ENCODE measurements at places on chromosomes 1 and 21.
A peak's percentile ranks its signal among the peaks of the same experiment; 100 is the strongest.

GRCh38 chr1:13662493-13662892 is 37.5 kb upstream of the PRDM2 start:
- no peak for DNase-seq

DNA sequence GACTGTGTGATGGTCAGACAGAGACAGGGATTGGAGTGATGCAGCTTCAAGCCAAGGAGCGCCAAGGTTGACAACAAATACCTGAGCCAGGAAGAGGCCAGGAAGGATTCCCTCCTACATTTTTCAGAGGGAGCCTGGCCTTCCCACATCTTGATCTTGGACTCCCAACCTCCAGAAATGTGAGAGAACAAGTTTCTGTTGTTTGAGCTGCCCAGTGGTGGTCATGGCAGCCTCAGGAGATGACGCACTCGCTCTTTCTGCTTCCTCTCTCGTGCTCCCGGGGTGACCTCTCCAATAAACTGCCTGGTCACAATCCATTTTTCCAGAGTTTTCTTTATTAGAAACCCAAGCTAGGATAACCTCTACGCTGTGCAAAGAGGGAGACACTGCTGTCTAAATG is 16.6 kb upstream of the IGSF5 start:
- peak; percentile 49 for DNase-seq

- DNase-seq, result no peak
These were observed 91.5 kb downstream of the KIF14 start for GRCh38 chr1:200528858-200529606.

- no peak for DNase-seq
These were observed 5.1 kb downstream of the NT5C1A start for GRCh38 chr1:39666772-39667171.

DNA sequence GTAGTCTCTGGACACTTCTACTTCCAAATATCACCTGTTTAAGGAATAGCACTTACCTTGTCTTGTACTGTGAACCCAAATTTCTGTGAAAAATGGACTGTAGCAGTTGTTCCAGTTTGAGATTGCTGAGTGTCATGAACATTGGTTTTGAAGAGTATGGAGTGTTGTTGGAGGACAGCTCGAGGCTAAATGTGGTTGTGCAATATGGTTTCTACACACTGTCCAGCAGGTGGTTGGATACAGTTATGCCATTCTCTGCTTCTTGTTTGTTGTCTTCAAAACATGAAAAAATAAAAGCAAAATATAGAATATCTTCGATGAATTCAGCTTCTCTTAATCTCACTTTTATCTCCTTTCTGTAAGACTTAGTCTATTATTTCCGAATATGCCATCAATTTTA is 67.1 kb downstream of the DDR2 start:
- peak; percentile 32 for DNase-seq

- no peak for DNase-seq
These were observed 31.3 kb upstream of the BTG2 start for GRCh38 chr1:203273869-203274602.

DNA sequence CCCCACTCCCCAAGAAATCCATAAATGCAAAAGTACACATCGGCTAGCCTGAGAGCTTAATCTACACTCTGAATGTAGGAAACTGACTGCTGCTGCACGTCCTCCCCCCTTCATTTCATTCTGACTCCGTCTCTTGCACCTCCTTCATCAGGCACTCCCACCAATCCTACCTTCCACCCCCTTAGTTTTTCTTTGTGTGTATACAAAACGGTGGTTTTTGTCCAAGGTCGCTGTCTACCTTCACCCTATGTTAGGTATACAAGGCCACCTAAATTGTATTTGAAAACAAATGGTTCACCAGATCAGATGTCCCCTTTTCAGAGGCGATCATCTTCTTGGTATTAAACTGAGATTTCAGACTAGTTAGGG is 1.9 kb downstream of the WDR26 start:
- peak; percentile 19 for DNase-seq

DNA sequence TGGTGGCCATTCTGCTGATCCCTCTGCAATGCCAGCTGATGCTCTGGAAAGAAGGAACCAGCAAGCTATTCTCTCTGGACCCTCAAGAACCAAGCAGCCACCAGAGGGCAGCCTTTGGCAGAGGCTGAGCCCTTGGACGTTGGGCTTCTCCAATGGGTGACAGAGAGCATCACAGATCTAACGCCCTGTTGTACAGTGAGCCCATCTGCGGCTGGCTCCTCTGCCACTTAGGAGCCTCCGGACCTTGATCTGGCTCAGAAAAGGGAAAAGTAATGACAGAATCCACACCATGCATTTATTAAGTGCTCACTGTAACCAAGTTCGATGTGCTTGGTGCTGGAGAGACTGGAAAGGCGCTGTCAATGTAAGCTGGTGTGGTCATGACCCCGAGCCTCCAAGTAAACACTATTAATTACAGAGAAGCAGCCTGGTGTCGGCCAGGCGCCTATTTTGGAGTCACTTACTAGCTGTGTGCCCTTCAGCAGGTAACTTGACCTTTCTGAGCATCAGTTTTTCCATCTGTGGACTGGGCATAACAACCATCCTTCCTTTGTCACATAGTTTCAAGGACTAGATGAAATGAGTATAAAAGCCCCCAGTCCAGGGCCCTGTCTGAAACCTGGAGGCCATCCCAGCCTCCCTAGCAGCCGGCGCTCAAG is 34.9 kb downstream of the ECE1 start:
- DNase-seq, result peak; percentile 90

DNA sequence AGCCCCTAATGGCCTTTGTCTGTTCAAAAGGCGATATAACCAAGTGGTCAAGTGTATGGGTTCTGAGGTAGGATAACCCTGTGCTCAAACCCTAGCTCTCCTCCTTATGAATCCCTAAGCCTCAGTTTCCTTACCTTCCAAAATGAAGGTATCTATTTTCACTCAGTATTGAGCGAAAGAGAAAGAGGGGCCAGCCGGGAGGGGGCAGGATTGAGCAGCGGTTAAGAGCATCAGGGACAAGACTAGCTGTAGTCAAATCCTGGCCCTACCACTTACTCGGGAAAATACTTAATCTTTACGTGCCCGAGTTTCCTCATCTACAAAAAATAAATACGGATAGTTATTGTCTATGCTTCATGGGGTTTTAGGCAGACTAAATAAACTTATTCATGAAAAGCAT is 25.7 kb downstream of the LY9 start:
- DNase-seq, result peak; percentile 51

- DNase-seq, result no peak
These were observed 1.1 kb upstream of the LMNA start for GRCh38 chr1:156113282-156113950.

DNA sequence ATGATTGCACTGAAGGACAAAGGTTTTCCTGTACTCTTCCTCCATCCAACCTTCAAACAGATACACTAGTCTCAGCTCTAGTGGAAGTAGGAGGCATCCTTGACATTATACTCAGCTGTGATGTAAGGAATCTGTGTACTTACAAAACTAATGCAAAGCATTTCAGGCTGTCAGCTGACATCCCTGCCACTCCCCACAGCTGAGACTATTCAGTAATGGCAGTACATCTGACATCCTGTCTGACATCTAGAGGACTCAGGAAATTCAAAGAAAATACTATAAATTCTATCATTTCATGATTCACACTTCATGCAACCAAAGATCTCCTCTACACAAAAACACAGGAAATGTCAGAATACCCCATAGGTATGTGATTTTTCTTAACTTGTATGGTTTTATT is 325.8 kb downstream of the SMYD3 start:
- peak; percentile 21 for DNase-seq

DNA sequence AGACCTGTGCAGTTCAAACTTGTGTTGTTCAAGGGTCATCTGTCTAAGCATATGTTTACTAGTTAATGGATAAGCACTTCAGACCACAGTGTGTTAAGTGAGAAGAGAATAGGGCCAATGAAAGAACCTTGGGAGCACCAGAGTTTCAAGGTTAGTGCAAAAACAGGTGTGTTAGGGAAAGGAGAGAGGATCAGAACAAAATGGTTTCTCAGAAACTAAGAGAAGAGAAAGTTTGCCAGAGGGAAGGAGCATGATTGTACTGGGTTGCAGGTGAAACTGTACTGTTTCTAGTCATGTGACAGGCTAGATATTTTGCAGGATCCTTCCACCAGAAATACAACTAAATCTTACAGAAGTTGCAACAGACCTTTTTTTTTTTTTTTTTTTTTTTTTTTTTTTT is 23.3 kb downstream of the RPRD2 start:
- no peak for DNase-seq

DNA sequence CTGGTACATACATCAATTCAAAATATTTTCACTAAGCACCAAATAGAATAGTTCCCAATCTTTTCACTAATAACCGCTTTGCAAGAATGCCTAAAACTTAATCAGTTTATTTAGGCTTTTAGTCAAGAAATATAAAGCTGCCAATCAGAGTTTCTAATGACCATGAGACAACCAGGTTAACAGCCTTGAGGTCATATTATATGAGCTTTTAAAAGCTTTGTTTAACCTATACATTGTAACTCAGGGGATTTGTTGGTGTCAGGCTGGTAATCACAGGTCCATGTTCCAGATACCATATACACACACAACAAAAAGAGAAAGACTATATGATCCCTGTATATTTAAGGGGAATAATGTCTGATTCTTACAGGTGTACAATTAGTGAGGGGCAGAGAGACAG is 246.2 kb upstream of the ADGRL2 start:
- no peak for DNase-seq

DNA sequence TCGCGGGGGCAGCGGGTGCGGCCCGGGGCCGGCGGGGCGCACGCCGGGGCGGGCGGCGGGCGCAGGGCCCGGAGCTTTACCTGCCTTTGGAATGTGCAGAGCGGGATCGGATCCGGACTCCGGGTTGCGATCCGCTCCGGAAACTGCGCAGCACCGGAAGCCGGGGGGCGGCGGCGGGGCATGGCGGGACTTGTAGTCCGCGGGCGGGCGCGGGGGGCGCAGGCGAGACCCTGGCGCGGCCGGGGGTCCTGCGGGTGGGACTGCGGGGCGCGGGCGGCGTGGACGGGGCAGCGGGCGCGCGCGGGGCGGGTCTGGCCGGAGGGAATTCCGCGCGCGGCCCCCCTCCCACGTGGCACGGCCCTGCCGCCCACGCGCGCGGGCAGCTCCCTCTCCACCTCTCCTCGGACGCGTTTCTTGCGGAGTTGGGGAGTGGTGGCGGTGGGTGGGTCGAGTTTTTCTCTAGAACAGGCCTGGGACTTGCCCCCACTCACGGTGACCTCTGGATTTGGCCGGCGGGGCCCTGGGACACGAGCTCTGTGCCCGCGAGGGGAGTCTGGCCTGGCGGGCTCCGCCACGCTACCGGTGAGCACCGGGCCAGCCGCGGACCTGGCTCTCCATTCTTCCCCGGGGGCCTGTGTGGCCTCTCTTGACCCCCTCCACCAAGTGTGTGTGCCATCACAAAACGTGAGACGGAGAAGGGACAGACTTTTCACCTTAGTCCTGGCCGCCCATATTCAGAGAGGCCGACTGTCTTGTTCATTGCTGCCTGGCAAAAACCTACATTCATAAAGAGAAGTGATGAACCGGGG is at the start of gene PRDM15:
TSS of gene PRDM15 (minus strand) at position 155 of the 809 bp plus-strand sequence. CDS start 18,981 bp downstream, outside the sequence.
- peak; percentile 60 for DNase-seq

GRCh38 chr1:235920596-235921375 is 54.1 kb upstream of the LYST start:
- peak; percentile 51 for DNase-seq

- no peak for DNase-seq
These were observed 162.4 kb upstream of the BEND5 start for GRCh38 chr1:48939042-48939441.

GRCh38 chr1:226093621-226094020 is 31.1 kb downstream of the H3-3A start:
- DNase-seq, result no peak

GRCh38 chr1:239742416-239743109 is 349.1 kb upstream of the FMN2 start:
- no peak for DNase-seq

- DNase-seq, result no peak
These were observed 245.0 kb upstream of the OLFM3 start for GRCh38 chr1:102241431-102242338.

DNA sequence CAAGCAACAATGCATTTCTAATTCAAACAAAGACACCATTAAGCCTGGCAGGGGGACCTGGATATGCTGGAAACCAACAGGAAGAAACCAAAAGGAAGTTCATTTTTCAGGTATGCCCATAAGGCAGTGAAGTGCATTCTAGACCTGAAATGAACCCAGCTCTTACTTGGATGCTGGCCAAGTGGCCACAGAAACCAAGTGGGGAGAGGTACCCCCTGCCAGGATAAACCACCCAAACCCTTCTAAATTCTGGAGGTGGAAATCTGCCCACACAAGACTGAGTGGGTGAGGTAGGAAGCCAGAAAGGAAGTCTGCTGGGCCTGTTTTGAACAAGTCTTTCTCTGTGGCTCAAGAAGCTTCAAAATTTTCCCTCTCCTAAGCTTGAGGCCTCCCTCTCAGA is 2.6 kb downstream of the CD5L start:
- DNase-seq, result no peak

GRCh38 chr21:44461005-44461404 is 5.7 kb downstream of the LRRC3 start:
- DNase-seq, result no peak

DNA sequence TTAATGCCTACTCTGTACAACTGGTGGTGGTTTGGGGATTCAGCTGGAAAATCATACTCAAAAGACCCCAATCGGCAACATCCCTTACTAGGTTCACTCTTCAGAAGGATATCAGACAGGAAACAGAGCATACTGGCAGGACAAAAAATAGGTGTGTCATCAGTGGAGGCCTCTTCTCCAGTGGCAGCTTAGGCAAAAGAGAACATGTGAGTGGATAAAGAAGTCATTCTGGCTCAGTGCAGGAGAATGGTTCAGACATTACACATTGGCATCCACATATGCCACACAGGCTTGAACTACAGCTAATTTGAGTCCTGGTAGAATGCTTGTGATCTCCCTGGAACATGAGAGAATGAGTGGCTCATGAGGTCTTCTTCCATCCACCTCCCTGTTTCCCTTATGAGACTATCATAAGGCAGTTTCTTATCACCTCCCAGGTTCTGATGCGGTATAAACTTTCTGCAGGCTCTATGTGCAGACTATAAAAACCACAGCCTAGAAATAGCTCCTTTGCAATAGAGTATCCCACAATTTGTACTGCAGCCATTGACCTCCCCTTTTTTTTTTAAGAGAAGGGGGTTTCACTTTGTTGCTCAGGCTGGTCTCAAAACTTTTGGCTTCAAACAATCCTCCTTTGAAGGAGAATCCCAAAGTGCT is 24.7 kb downstream of the VAMP4 start:
- no peak for DNase-seq

DNA sequence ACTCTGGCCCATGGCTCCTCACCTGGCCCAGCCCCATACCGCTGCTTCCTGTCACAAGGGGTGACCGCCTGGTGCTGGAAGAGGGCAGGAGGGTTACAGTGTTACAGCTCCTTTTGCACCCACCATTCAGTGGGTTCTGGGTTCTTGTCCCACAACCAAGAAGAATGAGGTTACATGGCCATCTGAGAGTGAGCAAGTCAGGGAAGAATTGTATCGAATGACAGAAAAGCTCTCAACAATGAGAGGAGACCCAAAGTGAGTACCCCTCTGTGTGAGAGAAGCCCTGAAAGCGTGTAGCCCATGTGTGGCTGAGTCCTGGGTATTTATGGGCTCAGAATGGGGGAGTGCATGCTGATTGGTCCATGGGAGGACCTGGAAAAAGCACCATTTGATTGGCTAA is 888.5 kb downstream of the ADGRL2 start:
- DNase-seq, result no peak
